ENCODE measurements at places on chromosomes 11 and 22.

GRCh38 chr11:117885777-117886176, 9.3 kb upstream of the FXYD6 start:
- DNase-seq = no peak

DNA sequence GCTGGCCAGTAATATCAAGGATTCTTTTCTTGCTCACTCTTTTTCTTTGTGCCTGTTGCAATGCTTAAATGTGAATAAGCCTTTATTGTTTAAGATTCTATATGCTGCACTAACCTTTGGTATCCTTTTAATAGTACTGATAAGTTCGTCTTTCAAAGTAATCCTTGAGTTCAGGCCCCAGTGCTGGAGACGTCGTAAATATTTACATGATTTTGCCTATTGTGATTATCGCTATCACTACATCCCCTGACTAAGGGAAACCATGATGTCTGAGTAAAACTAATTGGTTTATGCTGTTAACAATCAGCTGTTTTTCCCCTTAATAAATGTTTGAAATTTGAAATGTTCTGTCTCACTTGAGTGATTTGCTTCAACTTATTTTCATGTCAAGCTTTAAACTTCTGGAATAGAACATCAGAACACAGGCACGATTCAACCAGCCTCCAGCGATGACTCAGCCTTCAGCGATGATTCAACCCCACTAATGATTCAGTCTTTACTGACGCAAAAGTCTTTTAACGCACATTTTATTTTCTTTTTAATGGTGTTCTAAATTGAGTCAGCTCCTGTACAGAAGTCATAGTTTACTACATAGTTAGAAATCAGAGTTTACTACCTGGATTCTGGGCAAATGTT, 3.9 kb downstream of the HTATIP2 start:
- DNase-seq = peak; percentile 77

DNA sequence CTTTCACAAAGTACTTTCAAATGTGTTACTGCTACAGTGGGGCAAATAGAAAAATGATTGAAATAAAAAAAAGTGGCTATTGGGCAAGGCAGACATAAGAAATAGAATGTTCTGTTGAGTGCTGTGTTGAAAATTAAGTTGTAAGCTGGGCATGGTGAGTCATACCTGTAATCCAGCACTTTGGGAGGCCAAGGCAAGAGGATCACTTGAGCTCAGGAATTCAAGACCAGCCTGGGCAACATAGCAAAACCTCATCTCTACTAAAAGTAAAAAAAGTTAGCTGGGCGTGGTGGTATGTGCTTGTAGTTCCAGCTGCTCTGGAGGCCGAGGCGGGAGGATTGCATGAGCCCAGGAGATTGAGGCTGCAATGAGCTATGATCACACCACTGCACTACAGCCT, 26.9 kb upstream of the LDHA start:
- no peak for DNase-seq

DNA sequence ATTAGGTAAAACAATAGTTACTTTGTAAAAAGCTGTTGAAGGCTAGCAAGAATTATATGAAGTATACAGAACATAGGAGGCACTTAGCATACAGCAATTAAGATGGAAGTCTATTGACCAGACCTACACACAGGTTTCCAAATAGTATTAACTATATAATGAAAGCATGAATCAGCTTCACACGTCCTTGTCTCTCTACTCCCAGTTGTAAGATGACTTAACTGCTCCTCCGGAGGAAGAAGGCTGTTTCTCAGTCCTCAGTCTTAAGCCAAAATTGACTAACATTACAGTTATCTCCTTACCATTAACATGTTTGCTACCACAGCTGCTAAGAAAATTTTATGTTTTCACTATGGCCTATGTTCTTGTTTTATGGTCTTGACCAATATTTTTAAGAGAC, 24.7 kb downstream of the SIK3 start:
- DNase-seq = no peak

DNA sequence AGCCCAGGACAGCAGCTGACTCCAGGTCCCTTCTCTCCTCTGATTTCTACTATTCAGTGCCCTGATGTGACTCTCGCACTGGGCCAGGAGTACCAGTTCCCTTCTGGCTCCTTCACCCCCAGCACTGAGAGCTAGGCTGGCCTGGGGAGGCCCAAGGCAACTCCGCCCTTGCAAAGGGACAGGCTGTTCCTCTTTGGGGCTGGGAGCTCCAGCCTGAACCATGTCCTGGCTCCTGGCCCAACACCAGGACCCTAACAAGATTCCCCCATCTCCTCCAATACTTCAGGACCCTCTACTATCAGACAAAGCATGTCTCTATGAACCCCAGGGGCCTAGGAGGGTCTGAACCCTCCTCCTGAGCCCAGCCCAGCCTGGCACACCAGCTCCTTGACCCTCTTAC, 12.5 kb downstream of the CREB3L1 start:
- no peak for DNase-seq

DNA sequence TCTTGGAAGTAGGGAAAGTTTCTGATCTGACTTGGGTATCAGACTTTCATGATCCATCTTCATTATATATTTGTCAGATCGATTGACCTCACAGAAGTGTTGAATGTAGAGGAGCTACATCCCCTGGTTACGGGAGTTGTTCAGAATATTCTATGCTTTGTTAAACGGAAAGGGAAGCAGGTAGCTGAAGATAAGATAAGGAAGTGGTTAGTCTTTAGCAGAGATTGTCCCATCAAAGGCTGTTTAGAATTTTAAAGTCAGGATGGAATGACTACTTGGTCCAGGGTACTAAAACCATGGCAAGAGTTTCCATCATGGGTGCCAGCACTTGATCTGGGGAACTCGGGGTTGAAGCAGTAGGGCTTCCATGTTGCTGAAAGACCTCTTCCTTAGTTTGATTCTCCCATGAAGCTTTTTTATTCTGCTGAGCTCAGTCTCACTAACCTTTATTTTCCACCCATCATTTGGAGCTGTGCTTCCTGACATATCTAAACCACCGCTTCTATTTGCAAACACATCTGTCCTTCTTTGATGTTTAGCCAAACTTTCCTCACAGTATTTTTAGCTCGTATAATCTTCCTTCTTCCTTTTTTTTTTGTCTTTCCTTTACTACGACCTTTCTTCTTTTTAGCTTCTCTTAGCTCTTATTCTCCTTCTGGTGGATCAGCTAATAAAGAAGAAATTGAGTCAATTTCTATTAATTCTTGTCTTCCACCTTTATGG, 4.0 kb upstream of the C22orf31 start:
- no peak for DNase-seq

DNA sequence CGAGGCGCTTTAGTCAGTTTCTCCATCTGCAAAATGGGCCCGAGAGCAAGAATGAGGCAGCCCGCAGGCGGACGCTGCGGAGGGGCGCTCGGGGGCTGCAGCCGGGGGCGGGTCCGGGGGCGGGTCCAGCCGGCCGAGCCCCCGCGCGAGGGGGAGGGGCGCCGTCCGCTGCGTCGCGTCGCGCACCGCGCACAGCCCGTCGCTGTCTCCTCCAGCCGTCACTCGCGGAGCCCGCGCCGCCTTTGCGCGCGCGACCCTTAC, 282 bp downstream of the PC start:
- DNase-seq = no peak

GRCh38 chr11:71977743-71978418, 20.8 kb upstream of the IL18BP start:
- DNase-seq = peak; percentile 54

DNA sequence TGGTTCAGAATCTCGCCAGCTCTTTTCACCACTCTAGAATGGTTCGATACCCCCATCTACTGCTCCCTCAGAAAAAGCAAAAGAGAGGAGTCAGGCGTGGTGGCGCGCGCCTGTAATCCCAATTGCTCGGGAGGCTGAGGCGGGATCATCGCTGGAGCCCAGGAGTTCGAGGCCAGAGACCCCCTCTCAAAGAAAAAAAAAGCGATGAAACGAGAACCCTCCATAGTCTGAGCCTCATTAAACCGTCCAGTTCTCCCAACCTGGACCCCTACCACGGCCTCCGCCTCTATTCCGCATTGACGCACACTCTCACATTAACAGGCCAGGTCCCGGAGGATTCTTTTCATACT, 439 bp downstream of the SPA17 start:
- no peak for DNase-seq

GRCh38 chr11:57217053-57217452, 20.0 kb downstream of the APLNR start:
- no peak for DNase-seq

GRCh38 chr11:86459002-86459385, 84.3 kb downstream of the CCDC81 start:
- DNase-seq = no peak

GRCh38 chr11:92383430-92383829, 158.8 kb downstream of the FAT3 start:
- DNase-seq = no peak

GRCh38 chr11:32154275-32154674, 63.4 kb downstream of the RCN1 start:
- peak; percentile 34 for DNase-seq

- no peak for DNase-seq
These were observed 228.6 kb downstream of the BRD1 start for GRCh38 chr22:49599039-49599438.

- no peak for DNase-seq
These were observed 773.2 kb downstream of the DLG2 start for GRCh38 chr11:84853841-84854497.

- DNase-seq = peak; percentile 88
These were observed 47.5 kb upstream of the PICALM start for GRCh38 chr11:86116386-86116726.

DNA sequence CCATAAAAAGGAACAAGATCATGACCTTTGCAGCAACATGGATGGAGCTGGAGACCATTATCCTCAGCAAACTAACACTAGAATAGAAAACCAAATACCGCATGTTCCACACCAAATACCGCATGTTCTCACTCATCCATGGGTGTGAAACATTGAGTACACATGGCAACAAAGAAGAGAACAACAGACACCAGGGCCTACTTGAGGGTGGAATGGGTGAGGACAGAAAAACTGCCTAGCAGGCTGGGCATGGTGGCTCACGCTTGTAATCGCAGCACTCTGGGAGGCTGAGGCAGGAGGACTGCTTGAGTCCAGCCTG, 12.3 kb downstream of the EHD1 start:
- no peak for DNase-seq

DNA sequence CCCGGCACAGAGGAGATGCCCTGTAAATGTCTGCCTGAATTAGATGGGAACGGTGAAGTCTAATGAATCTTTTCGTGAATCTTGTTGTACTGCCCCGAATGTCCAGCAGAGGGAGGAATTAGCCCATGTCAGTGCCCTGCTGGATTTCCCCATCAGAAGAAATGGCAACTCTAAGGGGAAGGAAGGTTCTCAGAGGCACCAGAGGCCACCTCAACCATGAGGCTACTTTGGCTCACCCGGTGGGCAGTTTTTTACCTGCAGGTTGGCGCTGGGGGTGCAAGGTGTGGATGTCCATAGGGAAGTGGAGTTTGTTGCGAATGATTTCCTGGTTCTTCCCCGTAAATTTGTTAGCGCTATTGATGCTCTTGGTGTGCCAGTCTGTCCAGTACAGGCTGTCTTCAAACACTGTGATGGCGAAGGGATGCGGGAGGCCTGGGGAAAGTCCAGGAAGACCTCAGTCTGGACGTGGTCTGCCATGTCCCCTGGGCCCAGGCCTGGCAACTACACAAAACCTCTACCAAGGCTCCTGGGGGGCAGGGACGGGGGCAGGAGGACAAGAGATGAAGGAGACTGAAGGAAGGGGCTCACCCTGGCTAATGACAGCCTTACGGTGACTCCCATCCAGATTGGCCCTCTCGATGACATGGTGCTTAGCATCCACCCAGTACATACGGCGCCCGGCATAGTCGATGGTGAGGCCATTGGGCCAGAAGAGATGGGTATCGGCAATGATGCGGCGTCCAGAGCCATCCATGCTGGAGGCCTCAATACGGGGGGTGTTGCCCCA, 28.5 kb downstream of the LRP4 start:
- peak; percentile 65 for DNase-seq

DNA sequence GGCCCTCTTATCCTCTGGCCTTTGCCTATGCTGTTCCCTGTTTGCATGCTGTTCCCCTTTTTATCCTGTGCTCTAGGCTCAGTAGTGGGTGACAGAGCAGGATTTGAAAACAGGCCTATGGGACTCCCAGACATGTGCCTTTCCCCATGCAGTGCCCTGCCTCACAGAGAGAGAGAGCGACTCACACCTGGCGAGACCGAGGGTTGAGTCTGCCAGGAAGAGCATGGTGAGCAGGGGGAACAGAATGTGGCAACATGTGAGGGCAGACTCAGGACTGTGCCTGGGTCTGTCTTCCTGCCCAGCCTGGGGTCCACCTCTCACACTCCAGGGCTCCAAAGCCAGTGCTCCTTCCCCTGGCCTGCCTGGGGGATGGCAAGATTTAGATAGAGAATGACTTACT, 75.0 kb downstream of the NFAM1 start:
- no peak for DNase-seq

DNA sequence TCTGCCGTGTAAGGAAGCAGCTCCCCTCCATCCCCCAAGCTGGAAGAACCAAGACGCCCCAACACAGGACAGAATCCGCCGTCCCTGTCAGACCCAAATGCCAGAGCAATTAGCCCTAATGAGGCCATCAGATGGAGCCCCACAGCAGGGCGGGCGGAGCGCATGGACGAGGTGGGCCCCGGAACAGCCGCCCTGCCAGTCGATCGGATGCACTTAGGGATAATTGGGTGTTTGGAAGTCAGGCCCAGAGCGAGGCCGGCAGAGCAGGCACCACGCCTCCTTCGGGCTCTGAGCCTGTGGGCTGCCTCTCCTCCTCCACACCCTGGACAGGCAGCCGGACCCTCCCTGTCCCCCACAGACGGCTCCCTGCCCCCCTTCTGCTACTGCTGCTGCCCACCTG, 5.5 kb upstream of the TH start:
- no peak for DNase-seq

- DNase-seq = peak; percentile 72
These were observed 1.6 kb downstream of the MAML2 start for GRCh38 chr11:96341211-96342013.

DNA sequence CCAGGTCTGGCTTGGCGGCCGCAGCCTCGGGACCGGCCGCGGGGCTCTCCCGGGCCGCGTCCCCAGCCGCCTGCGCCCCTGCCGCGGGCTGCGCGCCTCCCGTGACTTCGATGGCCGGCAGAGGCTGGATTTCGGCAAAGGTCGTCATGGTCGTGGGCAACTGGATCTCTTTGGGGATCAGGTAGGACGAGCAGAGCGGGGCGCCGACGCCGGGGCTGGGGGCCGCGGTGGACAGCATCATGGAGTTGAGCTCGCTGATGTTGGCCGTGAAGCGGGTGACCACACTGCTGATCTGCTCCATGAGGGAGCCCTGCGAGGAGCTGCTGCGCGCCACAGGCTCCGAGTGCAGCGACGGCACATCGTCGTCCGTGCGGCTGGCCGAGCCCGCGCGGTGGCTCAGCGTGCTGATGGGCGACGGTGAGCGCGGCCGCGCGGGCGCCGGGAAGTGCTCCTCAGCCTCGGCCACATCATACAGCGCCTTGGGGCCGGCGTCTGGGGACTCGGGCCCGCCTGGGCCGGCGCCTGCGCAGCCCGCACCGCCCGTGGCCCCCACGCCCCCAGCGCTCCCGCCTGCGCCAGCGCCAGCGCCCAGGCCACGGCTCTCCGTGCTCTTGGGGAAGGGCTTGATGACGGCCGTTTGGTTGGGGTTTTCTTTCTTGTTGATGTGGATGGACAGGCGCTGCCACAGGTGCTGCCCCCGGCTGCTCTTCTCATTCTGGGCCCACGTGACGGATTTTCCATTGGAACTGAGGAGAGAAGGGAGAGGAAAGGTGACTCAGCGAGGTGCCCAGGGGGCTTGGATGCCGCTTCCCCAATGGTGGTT, 171.4 kb upstream of the CTSC start:
- DNase-seq = peak; percentile 61

GRCh38 chr11:74776546-74776945, 27.9 kb downstream of the RNF169 start:
- no peak for DNase-seq

Measured in ACHN (cell line).